ENCODE measurements at places on chromosomes 3 and 15.

- DNase-seq = peak; percentile 74
These were observed 36.0 kb upstream of the TIMP4 start for GRCh38 chr3:12194669-12195161.

DNA sequence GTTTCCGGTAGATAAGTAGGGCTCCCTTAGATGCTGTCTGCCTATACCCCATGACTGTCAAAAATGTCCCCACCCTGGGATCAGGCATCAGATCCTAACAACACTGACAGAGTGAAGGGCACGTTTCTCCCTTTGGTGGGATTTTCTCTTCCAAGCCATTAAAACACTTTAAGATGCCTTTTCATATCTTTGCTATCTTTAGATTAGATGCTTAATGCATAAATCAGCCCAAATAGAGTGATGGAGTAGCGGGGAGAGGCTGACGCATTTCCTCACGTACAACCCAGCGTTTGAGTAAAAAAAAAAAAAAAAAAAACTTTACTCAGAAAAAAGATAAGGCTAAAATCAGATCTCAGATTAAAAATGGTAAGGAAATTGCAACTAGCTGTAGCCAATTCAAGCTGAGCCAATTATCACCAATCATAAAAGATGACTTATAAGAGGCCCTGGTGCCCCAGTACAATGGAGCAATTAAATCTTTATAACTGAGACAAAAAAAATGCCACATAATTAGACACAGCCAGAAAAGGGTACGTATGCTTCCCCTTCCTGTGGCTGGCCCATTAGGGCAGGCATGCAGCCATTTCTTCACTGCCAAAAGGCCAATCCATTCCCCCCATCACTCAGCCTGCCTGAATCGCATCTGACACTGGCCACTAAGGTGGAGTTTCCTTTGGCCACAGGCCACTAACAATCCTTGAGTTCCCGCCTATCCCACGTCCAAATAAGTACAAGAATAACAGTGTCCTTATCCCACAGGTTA is 45.0 kb downstream of the RFTN1 start:
- no peak for DNase-seq

GRCh38 chr3:127006781-127007436 is 24.0 kb downstream of the PLXNA1 start:
- no peak for DNase-seq

DNA sequence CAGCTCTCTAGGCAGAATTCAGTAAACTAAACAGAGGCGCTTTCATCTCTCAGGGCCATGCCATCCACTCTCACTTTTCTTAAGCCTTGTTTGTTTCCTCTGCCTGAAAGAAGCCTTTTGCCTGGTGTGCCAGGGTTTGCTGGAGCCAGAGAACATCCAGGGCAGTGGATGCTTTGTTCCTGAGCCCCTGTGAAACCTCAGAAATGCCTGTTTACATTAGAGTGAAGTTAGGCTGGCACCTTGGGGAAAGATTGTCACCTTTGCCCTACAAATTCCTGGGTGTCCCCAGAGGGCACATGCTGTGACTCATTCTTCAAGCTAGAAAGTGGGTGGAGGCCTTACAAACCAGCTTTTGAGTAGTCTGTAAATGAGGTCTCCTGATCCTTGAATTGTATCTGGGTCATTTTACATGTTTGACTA is 10.7 kb upstream of the TRAK1 start:
- no peak for DNase-seq

- DNase-seq = no peak
These were observed 817.0 kb downstream of the TUSC7 start for GRCh38 chr3:117526470-117527079.

GRCh38 chr15:73832657-73833056 is 40.7 kb upstream of the TBC1D21 start:
- no peak for DNase-seq

GRCh38 chr3:13420831-13421765 is 976 bp upstream of the NUP210 start:
- DNase-seq = peak; percentile 87

DNA sequence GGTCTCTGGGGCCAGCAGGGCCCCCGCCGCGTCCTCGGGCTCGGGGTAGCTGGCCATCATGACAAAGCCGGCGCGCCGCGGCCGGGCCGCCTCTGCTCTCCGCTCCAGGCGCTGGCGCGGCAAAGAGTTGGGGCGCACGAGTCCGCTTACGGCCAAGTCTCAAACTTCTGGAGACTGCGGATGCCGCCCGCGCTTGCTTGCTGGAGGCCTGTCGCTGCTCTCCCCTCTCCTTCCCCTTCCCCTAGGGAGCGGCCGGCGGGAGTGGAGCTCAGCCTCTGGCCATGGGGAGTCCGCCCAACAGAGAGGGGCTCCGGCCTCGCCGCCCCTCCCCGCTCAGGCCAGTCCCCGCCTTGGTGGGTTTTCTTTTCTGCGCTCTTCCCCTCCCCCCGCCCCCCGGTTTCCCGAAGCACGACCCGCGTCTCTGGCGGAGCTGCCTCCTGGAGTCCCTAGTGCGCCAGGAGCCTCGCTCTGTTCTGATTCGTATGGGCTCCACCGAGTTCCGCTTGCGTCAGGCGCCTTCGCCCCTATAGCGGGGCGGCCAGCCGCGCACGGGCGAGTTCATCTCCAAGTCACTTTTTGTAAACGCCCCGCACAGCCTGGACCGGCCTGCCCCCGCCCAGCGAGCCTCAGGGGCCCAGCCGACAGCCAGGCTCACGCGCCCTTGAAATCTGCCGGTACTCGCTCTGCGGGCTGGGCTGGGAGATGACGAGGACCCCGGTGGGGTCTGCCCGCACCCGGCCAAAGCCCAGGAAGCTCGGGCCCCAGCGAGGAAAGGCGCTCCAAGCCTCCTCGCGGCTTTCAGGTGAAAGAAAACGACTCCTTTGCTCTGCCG is at the start of the genes FOXL2 and FOXL2NB:
Gene FOXL2, minus strand, starts transcription at position 475 of the 832 bp plus-strand sequence. Its CDS starts 415 bp downstream, at position 60.
Gene FOXL2NB, plus strand, starts transcription at position 555 of the 832 bp plus-strand sequence. Its CDS starts 148 bp downstream, at position 703.
- no peak for DNase-seq

- no peak for DNase-seq
These were observed 7.7 kb downstream of the SRP14 start for GRCh38 chr15:40031300-40031699.

DNA sequence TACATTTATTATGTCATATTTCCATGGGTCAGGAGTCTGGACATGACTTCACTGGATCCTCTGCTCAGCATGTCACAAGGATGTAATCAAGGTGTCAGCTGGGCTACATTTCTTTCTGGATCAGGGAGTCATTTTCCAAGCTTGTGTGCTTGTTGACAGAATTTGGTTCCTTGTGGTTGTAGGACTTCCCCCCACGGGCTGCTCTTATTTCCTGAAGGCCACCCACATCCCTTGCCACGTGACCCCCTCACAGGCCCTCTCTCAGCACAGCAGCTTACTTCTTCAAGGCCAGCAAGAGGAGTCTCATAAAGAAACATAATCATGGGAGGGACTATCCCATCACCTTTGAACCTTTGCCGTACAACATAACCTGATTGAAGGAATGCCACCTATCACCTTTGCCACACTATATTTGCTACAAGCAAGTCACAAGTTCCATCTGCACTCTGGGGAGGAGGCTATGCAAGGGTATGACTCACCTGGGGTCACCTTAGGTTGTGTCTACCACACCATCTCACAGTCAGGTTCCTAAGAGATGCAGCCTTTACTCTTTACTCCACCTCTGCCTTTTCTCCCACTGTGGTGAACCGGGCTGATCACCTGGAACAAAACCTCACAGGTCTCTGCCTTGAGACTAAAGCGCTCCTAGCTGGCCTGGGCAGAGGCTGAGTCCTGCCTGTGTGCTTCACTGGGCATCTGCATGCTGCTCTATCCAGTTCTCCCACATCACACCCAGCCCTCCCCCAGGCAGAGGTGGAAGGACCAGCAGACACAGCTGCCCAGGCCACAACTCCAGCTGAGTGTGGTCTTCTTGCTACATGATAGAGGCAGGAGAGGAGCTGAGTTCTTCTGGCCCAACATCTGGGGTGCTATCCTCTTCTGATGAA is 13.5 kb downstream of the RAB6B start:
- DNase-seq = peak; percentile 32

DNA sequence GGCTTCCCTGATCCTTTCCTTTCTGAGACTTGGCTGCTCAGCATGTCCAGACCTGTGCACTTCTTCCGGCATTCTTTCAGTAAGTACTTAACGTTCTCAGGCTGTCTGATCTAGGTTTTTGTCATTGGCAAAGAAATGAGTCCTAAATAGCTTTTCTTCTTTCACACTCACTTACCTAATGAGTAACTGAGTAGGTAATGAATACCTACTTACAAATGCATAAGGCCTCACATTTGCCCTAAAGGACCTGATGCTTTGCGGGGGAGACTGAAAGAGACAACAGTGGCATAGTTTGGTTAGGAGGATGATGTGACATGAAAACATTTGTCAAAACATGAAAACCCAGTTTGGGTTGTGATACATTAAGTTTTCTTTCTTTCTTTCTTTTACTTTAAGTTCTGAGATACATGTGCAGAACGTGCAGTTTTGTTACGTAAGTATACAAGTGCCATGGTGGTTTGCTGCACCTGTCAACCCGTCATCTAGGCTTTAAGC is 516.7 kb upstream of the CFAP20DC start:
- no peak for DNase-seq

DNA sequence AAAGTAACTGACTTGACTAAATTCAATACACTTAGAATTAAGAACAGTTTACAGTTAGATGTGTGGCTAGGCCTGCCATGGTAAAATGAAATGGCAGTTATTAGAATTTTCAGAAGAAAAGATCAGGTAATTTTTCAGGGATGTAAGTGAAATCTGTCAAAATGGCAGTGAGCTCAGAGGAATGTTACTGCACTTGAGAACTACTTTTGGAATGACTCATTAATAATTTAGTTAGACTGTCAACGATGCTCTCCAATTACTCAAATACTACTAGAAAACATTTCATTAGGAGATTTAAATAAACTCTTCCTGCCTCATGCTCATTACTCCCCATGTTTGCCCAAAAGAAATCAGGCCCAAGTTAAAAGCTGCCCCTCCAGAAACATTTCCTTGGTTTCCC is 84.4 kb downstream of the RFTN1 start:
- DNase-seq = no peak

DNA sequence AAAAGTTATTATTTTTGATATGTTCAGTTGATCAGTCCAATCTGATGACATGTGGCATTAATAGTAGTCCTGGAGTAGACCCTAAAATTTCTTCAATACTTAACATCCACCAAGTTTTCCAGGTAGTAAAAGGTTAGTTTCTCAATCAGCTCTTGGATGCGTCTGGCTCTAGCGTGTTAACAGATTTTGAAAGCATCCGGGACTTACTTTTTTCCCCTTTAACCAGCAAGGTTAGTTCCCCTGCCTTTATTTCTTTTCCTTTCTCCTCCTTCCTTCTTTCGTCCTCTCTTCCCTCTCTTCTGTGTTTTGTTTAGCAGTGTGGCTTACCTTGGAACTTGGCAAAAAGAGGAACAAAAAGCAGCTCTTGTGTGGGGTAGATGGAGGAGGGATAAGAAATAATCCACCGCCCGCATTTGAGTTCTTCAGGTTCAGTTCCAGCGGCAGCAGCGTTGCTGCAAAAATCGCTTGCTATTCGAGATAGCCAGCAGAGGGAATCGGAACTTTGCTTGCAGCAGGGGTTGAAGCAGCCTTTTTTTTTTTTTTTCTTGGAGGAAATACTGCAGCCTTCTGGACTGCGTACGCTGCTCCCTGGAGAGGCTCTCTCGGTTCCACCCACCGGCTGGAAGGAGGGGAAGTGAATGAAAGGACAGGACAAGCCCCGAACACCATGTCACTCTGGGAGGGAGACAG is at the start of gene RBMS3:
Gene RBMS3, plus strand, starts transcription at position 668 of the 690 bp plus-strand sequence.
- peak; percentile 20 for DNase-seq

GRCh38 chr3:127899766-127900165 is 15.3 kb upstream of the KBTBD12 start:
- DNase-seq = no peak

Data from activated CD4-positive, alpha-beta memory T cell treated with anti-CD3 and anti-CD28 coated beads, Interleukin-2, amount 10 ng/mL, durations not matched to agents 7 days and 5 days (primary cell).